Memory B cell (primary cell): ENCODE measurements at places on chromosomes 4 and X.

DNA sequence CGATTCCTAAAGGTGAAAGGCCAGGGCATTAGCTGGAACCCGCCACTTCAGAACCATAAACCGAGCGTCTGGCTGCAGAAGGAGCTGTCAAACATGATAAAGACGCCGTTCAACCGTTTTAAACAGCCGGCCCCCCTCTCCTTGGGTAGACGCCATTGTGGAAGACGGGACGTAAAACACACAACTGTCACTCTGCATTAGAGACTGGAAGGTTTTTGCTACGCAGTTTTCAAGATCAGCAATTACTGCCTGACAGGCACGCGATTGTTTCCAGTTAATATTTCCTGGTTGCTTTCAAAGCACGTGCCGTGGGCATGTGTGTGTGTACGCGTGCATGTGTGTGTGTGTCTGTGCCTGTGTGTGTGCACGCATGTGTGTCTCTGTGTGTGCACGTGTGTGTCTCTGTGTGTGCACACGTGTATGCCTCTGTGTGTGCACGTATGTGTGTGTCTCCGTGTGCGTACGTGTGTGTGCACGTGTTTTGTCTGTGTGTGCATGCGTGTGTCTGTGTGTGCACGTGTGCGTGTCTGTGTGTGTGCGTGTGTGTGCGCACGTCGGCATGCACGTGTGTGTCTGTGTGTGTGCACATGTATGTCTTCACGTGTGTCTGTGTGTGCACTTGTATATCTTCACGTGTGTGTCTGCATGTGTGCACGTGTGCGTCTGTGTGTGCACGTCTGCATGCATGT is 48.8 kb downstream of the SHOX start:
- no peak for DNase-seq

- DNase-seq, result no peak
These were observed 141.4 kb downstream of the GALNTL6 start for GRCh38 chr4:171954650-171955049.

- DNase-seq, result no peak
These were observed 17.5 kb upstream of the WDR1 start for GRCh38 chr4:10134141-10134540.

- no peak for DNase-seq
These were observed 14.2 kb downstream of the ZNF518B start for GRCh38 chr4:10442976-10443375.

DNA sequence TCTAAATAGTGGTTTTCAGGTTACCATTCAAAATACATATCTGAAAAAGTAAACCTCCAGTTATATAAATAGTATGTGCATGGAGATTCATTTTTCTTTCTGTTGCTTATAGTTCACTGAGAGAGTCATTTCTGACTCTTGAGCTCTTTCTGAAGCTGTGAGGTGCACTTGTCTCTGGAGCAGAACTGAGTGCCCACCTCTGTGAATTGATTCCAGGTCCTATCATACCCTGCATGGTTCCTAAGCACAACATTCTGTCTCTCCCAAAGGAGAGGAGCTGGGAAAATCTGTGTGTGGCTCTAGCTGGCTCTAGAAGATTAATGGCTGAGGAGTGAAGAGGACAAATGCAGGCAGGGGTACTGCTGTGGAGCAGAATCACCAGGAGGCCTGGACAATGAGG is 161.6 kb upstream of the HCCS start:
- no peak for DNase-seq

DNA sequence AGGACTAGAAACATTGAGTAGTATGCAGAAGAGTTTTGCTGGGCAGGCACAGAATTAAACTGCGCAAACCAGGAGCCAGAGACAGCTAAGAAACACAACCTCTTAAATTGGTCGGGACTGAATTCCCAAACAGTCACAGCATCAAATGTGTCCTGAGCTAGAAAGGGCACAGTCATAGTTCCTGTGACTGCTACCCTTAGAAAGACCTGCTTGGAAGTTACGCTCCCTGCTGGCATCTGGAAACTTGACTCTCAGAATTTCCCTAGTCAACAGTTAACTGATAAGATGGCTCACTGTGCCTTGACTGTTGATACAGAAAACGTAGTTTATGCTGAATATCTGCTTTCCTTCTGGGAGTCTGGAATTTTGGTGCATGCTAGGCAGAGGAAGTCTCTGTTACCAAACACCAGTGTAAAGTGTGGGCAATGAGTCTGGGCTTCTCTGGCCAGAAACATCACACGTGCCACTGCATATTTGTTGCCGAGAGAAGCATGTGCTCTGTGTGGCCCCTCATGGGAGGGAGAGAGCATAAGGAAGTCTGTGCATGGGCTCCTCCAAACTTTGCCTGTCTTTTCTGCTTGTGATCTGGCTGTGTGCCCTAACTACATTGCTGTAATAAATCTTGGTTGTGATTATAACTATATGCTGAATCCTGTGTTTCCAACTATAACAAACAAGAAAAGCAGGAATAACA is 11.6 kb upstream of the EOLA2 start:
- no peak for DNase-seq

DNA sequence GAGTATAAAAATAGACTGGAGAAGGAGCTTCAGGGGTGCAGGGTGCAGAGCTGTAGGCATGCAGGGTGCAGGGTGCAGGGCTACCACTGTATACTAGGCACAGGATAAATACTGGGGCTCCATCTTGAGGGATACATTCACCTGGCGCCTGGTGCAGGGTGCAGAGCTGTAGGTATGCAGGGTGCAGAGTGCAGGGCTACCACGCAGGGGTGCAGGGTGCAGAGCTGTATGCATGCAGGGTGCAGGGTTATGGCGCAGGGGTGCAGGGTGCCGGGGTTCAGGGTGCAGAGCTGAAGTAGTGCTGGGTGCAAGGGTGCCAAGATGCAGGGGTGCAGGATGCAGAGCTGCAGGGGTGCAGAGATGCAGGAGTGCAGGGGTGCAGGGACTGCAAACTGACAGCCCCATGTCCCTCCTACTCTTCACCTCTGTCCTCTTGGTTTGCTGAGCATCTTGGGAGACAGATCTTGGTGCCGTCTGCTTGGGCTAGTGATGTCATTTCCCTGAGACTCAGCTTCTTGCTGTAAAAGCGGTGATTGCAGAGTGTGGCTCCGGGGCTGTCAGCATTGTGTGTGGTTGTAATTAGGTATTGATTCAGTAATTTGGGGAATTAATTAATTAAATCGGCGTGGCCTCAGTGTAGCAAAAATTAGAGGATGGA is 91.2 kb downstream of the ADRA2C start:
- DNase-seq, result no peak

DNA sequence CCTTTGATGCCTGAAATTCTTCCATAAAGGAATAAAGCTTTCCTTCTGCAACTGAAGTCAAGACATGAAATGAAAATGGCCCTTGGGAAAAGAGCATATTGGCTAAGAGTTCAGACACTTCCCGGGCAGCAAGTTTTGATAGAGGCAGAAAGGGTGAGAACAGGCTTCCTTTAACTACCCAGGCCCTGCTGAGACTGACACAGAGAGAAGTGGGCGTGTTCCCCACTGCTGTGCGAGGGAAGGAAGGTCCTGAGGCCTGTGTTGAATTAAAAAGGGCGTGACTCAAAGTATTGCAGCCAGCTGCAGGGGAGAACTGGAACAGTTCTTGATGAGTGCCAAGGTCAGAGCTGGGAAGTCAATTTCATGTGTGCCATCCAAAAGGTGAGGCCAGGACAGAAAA is 33.9 kb upstream of the ADGRG2 start:
- DNase-seq, result no peak

- no peak for DNase-seq
These were observed 24.7 kb downstream of the SEC24D start for GRCh38 chr4:118810991-118811764.

DNA sequence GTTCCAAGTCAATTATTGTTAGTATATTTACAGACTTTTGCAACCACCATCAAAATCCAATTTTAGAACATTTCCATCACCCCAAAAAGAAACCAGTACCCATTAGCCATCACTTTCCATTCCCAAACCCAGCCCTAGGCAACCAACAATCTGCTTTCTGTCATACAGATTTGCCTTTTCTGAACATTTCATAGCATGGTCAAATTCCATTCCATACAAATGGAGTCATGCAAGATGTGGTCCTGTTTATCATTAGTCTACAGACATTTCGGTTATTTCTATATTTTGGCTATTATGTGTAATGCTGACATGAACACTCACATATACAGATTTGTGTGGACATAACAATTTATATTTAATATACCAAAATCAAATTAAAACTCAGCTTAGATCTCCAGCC is 508.7 kb downstream of the ZNF674 start:
- DNase-seq, result no peak

GRCh38 chr4:88097781-88098180 is 60.7 kb downstream of the ABCG2 start:
- DNase-seq, result no peak

DNA sequence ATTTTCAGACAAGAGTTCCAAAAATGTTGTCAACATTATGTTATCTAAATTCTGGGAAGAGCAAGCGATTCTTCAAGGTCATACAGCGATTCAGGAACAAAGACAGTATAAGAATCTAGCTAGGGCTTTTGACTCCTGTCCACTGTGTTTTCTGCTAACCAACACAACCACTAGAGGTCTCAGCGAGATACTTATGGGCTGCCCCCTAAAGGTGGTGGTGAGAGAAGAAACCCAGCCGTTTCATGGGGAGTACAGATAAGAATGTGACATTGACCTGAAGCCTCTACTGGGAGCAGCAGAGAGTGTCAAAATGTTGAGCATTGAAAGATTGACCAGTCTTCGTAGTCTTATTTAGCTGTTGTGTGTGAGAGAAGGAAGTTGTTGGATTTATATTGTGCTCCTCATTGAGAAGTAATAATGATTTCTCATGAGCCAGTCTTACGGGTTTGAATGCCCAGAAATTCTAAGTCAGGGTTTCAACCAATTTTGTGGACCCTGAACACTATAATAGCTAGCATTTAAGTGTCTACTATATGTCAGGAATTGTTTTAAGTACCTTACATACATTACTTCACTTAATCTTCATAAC is 168.3 kb downstream of the SPRY1 start:
- DNase-seq, result peak; percentile 55

- DNase-seq, result no peak
These were observed 199.4 kb downstream of the PRDM5 start for GRCh38 chr4:120723105-120723504.

- DNase-seq, result no peak
These were observed 24.3 kb upstream of the GPR34 start for GRCh38 chrX:41664375-41664901.

- no peak for DNase-seq
These were observed 56.4 kb downstream of the SCFD2 start for GRCh38 chr4:53309321-53310040.

DNA sequence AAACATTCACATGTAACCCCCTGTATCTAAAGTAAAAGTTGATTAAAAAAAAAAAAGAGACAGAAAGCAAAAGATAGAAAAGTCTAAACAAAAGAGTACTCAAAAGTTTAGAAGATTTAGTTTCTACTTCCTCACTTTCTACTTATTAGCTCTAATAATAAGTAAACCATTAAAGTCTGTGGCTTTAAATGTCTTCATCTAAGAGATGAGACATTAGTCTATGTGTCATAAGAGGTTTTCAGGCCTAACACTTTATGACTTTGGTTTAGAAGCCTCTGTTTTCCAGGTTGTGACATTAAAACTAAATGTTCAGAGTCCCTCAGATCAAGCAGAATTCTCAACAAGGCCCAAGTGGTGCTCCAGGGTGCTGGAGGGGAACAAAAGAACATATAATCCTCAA is 42.2 kb upstream of the GUCY1A1 start:
- no peak for DNase-seq

DNA sequence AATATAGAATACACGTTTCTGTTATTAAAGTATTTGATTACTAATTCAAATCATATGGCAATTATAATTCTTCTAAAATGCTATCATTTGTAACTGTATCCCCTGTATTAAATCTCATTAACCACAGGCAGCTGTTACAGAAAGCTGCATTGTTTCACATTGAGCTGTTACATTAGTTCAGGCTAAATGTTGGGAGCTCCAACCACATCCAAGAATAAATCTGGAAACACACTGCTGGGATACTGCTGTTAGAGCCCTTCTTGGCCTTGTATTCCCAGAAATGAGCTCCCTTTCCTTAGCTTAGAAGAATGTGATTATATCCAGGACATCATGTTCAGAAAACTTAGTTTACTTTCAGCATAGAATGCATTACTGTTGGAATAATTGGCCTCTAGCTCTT is 48.2 kb downstream of the GUCY1B1 start:
- DNase-seq, result no peak

- no peak for DNase-seq
These were observed 16.6 kb downstream of the GPKOW start for GRCh38 chrX:49106930-49107329.
